T-helper 17 cell (primary cell): ENCODE measurements at places on chromosomes 3 and 15.

GRCh38 chr3:24087469-24087868, 142.4 kb downstream of the NR1D2 start:
- H3K27ac ChIP-seq = no peak overlapping the region
- no peak for DNase-seq
- H3K27me3 ChIP-seq = no peaks in the 10 kb centered on the region
- H3K4me3 ChIP-seq = no peak overlapping the region
- H3K36me3 ChIP-seq = peaks cover 3% of the 10 kb centered on the region

GRCh38 chr3:177585271-177585670, 388.0 kb upstream of the TBL1XR1 start:
- H3K36me3 ChIP-seq = no peaks in the 10 kb centered on the region
- DNase-seq = no peak
- H3K27me3 ChIP-seq = no peaks in the 10 kb centered on the region
- H3K27ac ChIP-seq = no peak overlapping the region

DNA sequence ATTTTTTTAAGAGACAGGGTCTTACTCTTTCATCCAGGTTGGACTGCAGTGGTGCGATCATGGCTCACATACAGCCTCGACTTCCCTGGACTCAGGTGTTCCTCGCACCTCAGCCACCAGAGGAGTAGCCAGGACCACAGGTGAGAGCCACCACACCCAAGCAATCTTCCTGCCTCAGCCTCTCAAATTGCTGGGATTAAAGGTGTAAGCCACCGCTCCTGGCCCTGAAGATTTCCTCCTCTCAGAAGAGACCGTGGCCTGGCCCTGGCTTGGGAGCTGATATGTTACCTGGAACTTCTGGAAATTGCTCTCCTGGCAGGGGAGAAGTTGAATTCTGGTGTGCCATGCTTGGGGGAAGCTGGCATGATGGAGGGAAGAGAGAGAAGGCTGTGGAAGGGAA, 36.2 kb downstream of the PPCDC start:
- H3K36me3 ChIP-seq = no peaks in the 10 kb centered on the region
- H3K4me1 ChIP-seq = peaks cover 7% of the 10 kb centered on the region
- no peak for DNase-seq
- no peaks in the 10 kb centered on the region for H3K27me3 ChIP-seq

DNA sequence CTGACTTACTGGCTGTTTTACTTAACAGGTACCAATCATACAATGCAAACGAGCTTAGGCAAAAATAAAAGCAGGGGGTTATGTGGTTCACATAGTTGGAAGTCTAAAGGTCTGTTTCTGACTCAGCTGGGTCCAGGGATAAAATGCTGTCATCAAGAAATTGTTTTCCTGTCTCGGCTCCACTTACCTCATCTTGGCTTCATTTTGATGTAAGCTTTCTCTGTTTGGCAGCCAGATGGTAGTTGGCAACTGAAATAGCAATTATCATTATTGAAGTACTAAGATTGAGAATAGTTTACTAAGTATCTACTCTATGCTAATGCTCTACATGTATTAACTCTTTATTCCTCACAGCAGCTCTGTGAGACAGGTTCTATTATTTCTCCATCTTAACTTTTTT, 36.8 kb upstream of the CNTN3 start:
- H3K4me3 ChIP-seq = no peak overlapping the region
- H3K27ac ChIP-seq = no peak overlapping the region
- DNase-seq = no peak

GRCh38 chr15:94972314-94972713, 741.0 kb downstream of the MCTP2 start:
- DNase-seq = no peak
- H3K27me3 ChIP-seq = no peaks in the 10 kb centered on the region
- H3K27ac ChIP-seq = no peak overlapping the region
- H3K36me3 ChIP-seq = no peaks in the 10 kb centered on the region

GRCh38 chr15:29309139-29309538, 39.5 kb upstream of the NSMCE3 start:
- H3K36me3 ChIP-seq = no peaks in the 10 kb centered on the region
- H3K4me1 ChIP-seq = no peaks in the 10 kb centered on the region
- no peak overlapping the region for H3K27ac ChIP-seq
- peaks cover 47% of the 10 kb centered on the region for H3K27me3 ChIP-seq
